ENCODE measurements at places on chromosomes 4 and X. TPM values are rescaled to one million over a fixed set of nuclear protein-coding genes. Genes with fewer than 3 reads are reported as not detected.

MAGEA9B gene
- total RNA-seq: not detected

TEX11 gene
- total RNA-seq: not detected

ODAPH gene
- not detected for total RNA-seq

ODAM gene
- not detected for total RNA-seq

NRK gene
- 2.4 TPM for total RNA-seq

LEF1 gene
- total RNA-seq: 49.1 TPM

CCSER1 gene
- 0.24 TPM for total RNA-seq

MGAT4D gene
- not detected for total RNA-seq

PDGFC gene
- total RNA-seq: 50.8 TPM

RHOXF2B gene
- total RNA-seq: not detected

FAM184B gene
- under 0.01 TPM for total RNA-seq

EXOC1L gene
- not detected for total RNA-seq

MAGEB2 gene
- total RNA-seq: not detected

SPOCK3 gene
- total RNA-seq: not detected

ELOVL6 gene
- 16.5 TPM for total RNA-seq

CDS1 gene
- under 0.01 TPM for total RNA-seq

BTC gene
- 0.32 TPM for total RNA-seq

RADX gene
- total RNA-seq: 1.7 TPM

SCLT1 gene
- total RNA-seq: 19.8 TPM

CXCL13 gene
- total RNA-seq: not detected

SPARCL1 gene
- not detected for total RNA-seq

SPIN2A gene
- 3.4 TPM for total RNA-seq

MXRA5 gene
- total RNA-seq: 148 TPM

SMIM31 gene
- total RNA-seq: not detected

ARHGAP4 gene
- 6.8 TPM for total RNA-seq

CYLC1 gene
- total RNA-seq: not detected

SORCS2 gene
- total RNA-seq: 0.49 TPM

TAF7L gene
- 0.16 TPM for total RNA-seq

GPRASP1 gene
- total RNA-seq: 4.4 TPM

ETDC gene
- total RNA-seq: not detected

ENPEP gene
- total RNA-seq: 1.1 TPM

HTN3 gene
- total RNA-seq: not detected

ZDHHC15 gene
- total RNA-seq: 1.2 TPM

ARMCX4 gene
- total RNA-seq: 7.5 TPM

PRAF2 gene
- total RNA-seq: 16.6 TPM

NUDT11 gene
- total RNA-seq: 9.1 TPM

MAGED4 gene
- 57.8 TPM for total RNA-seq

CASK gene
- total RNA-seq: 24.9 TPM

ITM2A gene
- 0.32 TPM for total RNA-seq

Measured in hair follicle dermal papilla cell (primary cell).